ENCODE measurements at places on chromosomes 3 and 15. TPM values are rescaled to one million over a fixed set of nuclear protein-coding genes. Genes with fewer than 3 reads are reported as not detected.

DNA sequence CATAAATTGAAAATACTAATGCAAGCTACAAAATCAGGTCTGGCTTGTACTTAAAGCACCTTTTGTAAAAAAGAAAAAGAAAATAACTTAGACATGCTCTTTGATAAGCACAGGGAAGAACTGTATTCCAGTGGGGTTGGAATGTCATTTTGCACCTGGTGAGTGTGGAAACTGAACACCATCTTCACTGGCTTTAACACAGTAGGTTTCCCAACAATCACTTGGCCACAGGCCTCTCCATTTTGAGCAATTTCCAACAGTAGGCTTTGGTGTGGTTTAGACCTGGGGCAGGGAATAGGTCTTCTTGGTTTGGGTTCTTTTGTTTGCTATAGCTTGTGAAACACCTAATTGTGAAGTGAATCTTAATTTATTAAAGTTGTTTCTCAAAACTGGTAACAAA lies 18.9 kb downstream of the PDZRN3 start:
- DNase-seq, result no peak

DNA sequence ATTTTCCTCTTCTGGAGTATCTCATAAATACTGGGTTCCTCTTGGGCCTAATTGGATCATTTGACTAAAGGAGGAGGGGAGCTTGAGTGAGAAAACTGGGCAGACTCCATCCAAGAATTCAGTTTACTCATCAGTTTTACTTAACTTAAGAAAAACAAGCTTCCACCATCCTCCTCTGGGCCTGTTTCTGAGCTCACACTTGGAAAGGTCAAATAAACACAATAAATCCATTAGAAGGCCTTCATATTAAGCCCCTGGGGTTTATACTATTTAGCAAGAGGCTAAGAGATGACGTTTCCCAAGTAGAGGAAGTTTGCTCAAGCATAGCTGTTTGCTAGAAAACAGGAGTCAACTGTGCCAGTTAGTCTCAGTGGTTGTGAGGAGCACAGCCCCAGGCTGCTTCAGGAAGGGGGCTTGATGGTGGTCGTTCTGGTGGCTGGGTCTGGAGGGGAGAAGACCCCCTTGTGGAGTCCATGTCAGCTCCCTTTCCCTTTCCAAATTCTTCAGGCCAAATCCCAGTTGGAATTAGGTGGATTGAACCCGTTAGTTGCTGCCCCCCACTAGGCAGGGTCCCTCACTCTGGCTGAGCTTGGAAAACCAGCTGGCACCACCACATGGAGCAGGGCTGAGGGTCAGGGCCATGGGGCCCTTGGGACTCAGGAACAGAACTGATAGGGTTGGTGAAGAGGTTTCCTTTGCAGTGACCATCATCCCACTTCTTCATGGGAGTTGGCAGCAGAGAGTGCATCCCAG lies 64.8 kb downstream of the SPSB4 start:
- DNase-seq, result no peak

GRCh38 chr15:95874637-95875036 lies 455.9 kb upstream of the NR2F2 start:
- DNase-seq, result no peak

DNA sequence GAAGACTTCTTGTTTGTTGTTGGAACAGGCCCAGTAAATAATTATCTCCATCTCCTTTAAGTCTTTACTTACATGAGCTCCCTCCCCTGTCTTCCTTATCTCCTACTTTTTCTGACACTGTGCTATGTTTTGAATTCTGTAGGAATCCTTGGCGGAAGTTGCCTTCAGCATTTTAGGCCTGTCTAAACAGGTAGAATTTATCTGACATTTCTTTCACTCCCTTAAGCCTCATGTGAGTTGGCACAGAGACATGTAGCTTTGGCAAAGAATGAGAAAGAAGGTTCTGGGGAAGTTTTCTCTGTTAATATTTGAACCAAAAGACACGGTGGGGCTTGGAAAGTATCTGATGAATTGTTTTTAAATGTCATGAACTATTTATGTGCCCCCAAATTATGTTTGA lies 8.1 kb downstream of the MCTP2 start:
- DNase-seq, result no peak

DNA sequence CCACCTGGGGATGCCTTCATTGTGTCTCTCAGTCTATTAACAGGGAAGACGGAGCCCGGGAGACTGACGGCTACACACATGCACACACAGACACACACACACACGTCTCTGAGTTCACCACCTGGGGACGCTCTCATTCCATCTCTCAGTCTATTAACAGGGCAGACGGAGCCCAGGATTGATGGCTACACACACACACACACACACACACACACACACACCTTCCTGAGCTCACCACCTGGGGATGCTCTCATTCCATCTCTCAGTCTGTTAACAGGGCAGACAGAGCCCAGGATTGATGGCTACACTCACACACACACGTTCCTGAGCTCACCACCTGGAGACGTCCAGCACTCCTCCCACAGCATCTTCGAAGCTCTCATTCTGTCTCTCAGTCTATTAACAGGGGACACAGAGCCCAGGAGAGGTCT lies 143.9 kb downstream of the OR4M2 start:
- DNase-seq, result no peak

- no peak for DNase-seq
Observed at GRCh38 chr3:39900462-39901002, 91.1 kb downstream of the MYRIP start.

DNA sequence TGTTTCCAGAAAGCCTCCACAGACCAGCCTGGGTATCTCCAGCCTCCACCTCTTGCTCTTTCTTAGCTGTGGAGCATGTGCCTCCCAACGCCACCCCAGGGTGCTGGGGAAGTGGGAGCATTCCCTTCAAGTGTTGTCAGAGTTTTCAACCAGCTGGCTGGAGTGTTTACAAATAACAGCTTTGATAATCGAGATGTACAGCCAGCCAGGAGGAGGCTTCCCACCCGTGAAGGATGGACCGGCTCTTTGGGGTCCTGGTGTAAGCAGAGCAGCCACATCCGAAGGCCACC lies 8.5 kb upstream of the OXTR start:
- DNase-seq, result no peak

DNA sequence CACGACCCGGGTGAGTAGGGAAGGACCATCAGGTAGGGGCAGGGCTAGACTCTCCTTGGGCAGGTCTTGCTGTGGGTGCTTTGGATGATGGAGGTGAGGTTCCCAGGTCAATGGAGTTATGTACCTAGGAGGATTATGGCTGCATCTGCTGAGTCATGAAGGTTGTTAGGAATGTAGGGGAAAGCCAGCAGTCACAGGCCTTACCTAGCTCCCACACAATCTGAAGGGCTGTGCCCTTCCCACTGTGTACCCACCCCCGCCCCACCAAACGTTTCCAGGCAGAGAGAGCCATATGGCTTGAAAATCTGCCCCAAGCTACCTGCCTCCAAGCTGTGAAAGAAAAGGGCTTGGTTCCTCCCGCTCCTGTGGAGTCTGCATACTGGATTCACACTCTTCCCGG lies 573.4 kb upstream of the DPPA4 start:
- DNase-seq, result no peak

- no peak for DNase-seq
Observed at GRCh38 chr3:73418681-73419080, 206.1 kb downstream of the PDZRN3 start.

DNA sequence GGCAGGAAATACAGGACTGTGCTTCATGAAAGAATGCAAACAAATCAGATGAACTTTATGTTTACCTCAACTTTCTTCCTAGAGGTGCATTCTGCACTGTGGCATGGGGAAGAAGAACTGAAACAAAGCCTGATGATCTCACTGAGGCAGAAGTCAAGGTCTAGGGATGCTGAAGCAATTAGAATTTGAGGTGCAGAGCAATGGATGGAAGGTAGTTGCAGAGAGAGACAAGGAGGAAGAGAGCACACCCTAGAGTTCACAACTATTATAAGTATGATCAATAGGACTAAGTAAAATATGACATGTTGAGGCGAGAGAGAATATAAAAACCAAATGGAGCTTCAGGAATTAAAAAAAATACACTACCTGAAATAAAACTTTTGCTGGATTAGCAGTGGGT lies 420.1 kb downstream of the EDEM1 start:
- no peak for DNase-seq

DNA sequence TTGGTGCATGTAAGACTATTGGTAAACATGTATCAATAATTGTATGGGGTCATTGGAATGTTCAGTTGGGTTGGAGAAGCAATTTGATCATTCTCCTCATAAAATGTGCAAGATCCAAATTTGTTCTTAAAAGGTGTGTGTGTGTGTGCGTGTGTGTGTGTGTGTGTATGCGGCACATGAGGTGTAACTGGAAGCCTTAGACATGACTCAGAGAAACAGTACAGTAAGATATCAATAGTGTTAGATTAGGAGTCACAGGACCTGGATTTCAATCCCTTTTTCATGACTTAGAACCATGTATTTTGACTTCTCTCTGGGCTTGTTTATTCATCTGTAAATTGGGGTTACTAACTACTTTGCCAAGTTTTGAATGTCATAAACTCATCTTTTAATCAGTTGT lies 38.3 kb downstream of the RSRC1 start:
- DNase-seq, result no peak

Gene PRSS50
- not detected for total RNA-seq

Gene CPEB1
- 1.8 TPM for total RNA-seq

Gene FGD5
- total RNA-seq, result 19.3 TPM

Gene STRIT1
- not detected for total RNA-seq
